Gastroesophageal sphincter (tissue), 4 donors: ENCODE measurements at places on chromosomes 16 and 17.

GRCh38 chr17:34015253-34015652 is 239.8 kb upstream of the CCL2 start:
- no peak for ATAC-seq

DNA sequence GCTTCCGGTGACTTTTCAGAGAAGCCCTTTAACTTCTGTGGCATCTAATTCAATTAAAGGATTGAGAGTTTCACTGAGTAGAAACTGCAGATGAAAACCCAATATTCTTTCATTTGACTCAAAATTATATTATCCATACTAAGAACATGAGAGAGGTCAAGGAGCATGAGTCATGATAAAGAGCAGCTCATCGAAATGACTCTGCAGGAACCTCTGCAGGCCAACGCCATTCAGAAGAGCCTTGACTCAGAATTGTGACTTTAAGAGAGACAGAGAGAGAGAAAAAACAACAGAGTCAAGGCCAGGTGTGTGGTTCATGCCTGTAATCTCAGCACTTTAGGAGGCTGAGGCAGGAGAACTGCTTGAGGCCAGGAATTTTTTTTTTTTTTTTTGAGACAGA is 417.2 kb upstream of the XYLT1 start:
- no peak for ATAC-seq

GRCh38 chr16:24685539-24686432 is 43.7 kb upstream of the TNRC6A start:
- peak; percentile 80 for ATAC-seq

DNA sequence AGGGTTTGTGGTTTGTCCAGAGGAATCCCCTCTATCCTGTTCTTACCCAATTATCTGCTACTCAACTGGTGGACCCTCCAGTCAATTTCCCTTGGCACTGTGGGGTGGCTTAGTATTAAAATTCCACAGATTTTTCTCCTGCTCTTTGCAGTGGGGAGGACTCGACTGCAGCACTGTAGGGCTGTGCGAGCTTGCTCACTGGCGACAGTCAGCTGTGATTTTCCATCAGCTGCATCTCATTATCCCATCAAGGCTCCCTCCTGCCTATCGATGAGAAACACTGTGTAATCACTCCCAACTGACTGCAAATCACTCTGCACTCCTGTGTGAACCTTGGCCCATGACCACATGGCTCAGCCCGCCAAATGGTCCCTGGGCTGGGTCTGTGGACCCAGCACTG is 90.5 kb upstream of the MAF start:
- ATAC-seq: no peak

DNA sequence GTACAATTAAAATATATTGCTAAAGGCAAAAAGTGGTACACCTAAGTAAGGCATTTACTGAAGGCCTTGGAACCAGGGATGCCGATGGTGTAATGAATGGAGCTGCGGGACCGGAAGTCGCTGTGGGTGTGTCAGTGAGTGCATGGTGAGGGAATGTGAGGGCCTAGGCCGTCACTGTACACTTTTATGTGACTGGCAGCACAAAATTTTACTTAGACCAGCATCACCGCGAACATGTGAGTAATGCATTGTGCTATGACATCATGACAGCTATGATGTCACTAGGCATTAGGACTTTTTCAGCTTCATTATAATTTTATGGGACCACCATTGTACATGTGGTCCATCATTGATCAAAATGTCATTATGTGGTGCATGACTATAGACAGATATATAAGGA is 14.7 kb downstream of the ALOX15B start:
- no peak for ATAC-seq

DNA sequence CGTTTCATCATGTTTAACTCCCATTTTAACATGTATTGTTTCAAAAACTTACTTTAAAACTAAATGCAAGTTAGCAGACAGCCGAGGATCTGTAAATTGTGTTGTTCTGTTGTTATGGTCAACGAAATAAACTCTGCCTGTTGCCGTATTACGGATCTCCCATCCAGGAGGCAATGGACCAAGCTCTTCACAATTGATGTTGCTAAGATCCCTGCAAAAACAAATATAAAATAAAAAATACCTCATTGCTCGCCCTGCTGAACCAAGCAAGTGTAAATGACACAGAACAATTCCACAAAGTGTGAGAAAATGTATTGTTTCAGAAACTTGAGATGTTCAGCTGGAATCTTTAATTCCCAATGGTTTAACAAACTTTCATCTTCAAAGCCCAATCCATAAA is 65.0 kb downstream of the CEP95 start:
- ATAC-seq: no peak

DNA sequence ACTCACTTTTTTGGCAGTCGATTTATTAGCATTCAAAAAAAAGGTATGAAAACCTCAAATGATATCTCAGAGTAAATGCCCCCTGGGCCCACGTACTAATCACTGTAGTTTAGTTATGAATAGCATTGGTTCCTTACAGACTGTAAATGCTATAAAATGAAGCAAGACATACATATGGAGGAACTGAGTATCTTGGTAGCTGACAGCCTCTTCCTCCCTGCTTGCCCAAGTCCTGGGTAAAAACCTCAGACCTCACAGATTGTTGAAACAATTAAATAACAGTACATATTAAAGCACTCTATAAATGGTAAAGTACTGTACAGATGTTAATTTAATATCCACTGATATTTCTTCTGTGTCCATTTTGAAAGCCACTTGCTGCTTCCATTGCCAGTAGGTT is 33.2 kb upstream of the ABCC11 start:
- no peak for ATAC-seq

DNA sequence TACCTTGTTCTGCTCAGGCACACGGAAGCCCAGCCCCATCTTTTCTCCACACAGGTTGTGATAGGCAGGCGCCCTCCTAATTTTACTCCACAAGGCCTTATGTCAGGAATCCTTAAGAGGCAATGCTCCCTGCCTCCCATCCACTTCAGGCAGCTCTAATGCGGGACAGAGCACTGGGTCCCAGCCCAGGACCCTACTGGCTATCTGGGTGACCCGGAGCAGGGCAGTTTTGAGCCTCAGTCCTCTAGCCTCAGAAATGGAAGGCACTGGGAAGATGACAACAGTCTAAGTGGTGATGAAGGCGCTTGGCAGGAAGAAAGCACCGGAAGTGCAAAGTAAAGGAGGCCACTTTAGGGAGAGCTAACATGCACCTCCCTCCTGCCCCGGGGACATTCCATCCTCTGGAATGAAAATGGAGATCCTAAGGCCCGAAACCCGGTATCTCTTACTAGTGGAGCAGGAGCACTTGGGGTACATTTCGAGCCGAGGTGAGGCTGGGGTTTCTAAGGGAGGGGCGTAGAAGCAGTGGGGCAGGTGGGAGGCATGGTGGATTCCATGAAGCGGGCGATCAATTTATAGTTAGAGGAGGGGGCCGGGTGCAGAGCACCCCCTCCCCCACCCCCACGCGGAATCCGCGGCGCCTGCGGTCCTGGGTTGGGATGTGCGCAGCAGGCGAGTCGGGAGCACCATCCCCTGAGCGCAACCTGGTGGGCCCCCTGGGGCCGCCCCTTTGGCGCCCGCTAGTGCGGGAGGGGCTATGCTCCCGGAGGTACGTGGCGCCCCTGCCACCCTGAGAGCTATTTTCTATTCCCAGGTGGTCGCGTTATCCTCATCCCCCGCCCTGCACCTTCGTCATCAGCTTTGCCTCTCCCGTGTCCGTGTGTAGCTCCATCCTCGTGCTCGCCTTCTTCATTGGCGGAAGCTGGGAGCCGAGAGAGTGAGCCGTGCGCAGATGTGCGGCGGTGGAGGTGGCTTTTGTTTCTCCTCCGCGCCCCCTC is 4.9 kb downstream of the MT1F start:
- no peak for ATAC-seq

- ATAC-seq: no peak
Measured at GRCh38 chr16:54817432-54817831, 113.2 kb upstream of the IRX5 start.

DNA sequence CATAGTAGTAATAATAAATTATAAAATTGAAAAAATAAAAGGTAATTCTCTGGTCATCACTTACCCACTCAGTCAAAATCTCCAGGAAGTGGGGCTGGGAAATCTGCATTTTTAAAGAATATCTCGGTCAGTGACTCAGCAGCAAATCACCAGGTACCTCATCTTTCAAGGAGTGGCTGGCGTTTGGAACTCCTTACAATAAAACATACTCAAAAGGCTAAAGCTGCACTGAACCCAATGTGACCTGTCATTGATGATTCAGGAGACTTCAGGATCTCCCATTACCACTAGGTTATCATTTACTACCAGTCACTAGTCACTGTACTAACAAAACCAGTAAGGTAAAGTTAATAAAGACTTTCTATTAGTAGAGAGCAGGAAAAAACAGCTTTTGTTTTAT is 21.5 kb upstream of the RFFL start:
- no peak for ATAC-seq

GRCh38 chr16:69924777-69925191 is 26.4 kb upstream of the CLEC18A start:
- peak; percentile 73 for ATAC-seq

DNA sequence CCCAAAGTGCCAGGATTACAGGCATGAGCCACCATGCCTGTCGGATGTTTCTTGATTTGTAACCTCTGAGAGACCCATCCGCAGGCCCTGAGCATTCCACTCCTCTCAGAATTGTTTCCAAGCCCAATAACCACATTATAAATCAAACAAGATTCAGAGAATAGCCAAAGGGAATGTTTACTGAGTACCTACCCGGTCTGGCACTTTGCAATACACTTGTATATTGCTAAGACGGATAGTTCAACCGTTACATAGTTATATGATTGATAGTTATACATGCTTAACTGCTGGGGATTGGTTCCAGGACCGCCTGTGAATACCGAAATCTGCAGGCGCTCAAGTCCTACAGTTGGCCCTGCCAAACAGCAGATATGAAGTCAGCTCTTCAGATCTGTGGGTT is 3.0 kb upstream of the KAT8 start:
- no peak for ATAC-seq

- ATAC-seq: peak; percentile 50
Measured at GRCh38 chr17:78428836-78429617, 50.6 kb downstream of the PGS1 start.

GRCh38 chr16:56417138-56417537 is 8.2 kb downstream of the AMFR start:
- no peak for ATAC-seq

GRCh38 chr17:55202896-55203295 is 61.9 kb upstream of the HLF start:
- no peak for ATAC-seq

DNA sequence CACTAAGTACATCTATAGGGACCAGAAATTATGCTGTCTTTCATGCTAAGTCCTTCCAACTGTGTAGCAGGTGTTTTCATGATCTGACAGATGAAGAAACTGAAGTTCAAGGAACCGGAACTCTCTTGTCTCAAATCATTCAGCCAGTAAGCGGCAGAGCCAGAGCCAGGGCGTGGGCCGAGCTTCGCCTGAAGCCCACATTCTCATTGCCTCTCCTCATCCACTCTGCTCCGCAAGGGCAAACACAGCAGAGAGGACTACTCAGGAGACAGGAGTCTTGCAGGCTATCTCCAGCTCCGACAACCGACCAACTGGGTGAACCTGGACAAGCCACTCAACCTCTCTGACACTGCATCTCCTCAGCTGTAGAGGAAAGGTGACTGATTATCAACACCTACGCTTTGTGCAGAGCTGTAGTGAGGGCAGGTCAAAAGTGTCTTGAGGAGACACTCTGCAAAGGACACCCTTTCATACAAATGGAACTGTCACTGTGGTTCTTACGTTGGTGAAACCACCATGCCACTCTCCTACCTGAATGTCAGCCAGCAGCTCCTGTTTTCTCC is 72.9 kb downstream of the CYTH1 start:
- ATAC-seq: no peak
